ENCODE measurements at places on chromosomes 1 and 21.

- DNase-seq, result no peak
These were observed 8.2 kb downstream of the SH2D2A start for GRCh38 chr1:156808186-156809030.

GRCh38 chr21:16426936-16427335 is 697.2 kb downstream of the USP25 start:
- DNase-seq, result no peak

DNA sequence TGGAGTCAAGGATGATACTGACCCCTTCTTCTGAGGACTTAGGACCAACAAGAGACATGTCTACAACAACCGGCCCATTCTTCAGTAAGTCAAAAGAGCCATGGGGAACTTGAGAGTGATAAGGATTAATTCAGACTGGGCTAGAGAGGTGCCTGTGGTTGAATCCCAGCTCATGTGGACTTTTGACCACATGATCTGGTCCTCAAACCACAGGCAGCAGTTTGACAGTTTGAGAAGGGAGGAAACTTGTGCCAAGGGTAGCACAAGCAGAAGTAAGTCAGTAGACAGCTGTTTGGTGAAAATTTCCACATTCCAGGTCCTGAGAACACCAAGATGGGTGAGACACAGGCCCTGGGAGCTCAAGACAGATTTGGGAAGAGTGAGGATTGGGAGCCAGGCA is 19.8 kb downstream of the SH3BP5L start:
- no peak for DNase-seq

GRCh38 chr1:219902951-219903350 is 25.4 kb downstream of the SLC30A10 start:
- no peak for DNase-seq
